ENCODE measurements at places on chromosomes 4 and X. TPM values are rescaled to one million over a fixed set of nuclear protein-coding genes. Genes with fewer than 3 reads are reported as not detected.

The CXCL6 gene
- not detected for total RNA-seq

The THAP6 gene
- total RNA-seq, result 7.2 TPM

The IL2 gene
- total RNA-seq, result not detected

The OPHN1 gene
- 1.7 TPM for total RNA-seq

The GJB1 gene
- 0.08 TPM for total RNA-seq

The GAGE2A gene
- not detected for total RNA-seq

The DCAF8L2 gene
- not detected for total RNA-seq

The CNGA2 gene
- not detected for total RNA-seq

The HEPH gene
- total RNA-seq, result not detected

The C4orf50 gene
- total RNA-seq, result not detected

The PCDH10 gene
- total RNA-seq, result 0.09 TPM

The NLGN4X gene
- 0.07 TPM for total RNA-seq

The ADRA2C gene
- total RNA-seq, result 10.2 TPM

The GATA1 gene
- total RNA-seq, result not detected

The CT45A3 gene
- 0.10 TPM for total RNA-seq

The OPRPN gene
- total RNA-seq, result not detected

The COMMD8 gene
- 14.2 TPM for total RNA-seq

The HSFX1 gene
- total RNA-seq, result 0.31 TPM

The PI4K2B gene
- 8.2 TPM for total RNA-seq

The ADH6 gene
- total RNA-seq, result 0.05 TPM

The UGT8 gene
- total RNA-seq, result 0.09 TPM

The TLR1 gene
- 0.89 TPM for total RNA-seq

The FSTL5 gene
- 0.07 TPM for total RNA-seq

The FHIP1A gene
- total RNA-seq, result 0.22 TPM

The FGB gene
- total RNA-seq, result 11.5 TPM

The KLHL4 gene
- 3.5 TPM for total RNA-seq

The DCK gene
- 21.9 TPM for total RNA-seq

The FAM236D gene
- total RNA-seq, result not detected

The KCNIP4 gene
- total RNA-seq, result not detected

The MAGED4 gene
- 7.2 TPM for total RNA-seq

The ODAPH gene
- total RNA-seq, result 0.23 TPM

The ZCCHC18 gene
- 0.07 TPM for total RNA-seq

The RPA4 gene
- 0.25 TPM for total RNA-seq
